Activated gamma-delta T cell (primary cell): ENCODE measurements at places on chromosomes 12 and 14.

- no peak for DNase-seq
These were observed 9.8 kb downstream of the VSIG10 start for GRCh38 chr12:118094039-118094438.

- DNase-seq = no peak
These were observed 186.6 kb upstream of the OR4E1 start for GRCh38 chr14:21860172-21860571.

- no peak for DNase-seq
These were observed 4.7 kb upstream of the MDM1 start for GRCh38 chr12:68336889-68337303.

- no peak for DNase-seq
These were observed 1027.6 kb downstream of the BCL11B start for GRCh38 chr14:98244162-98244948.

DNA sequence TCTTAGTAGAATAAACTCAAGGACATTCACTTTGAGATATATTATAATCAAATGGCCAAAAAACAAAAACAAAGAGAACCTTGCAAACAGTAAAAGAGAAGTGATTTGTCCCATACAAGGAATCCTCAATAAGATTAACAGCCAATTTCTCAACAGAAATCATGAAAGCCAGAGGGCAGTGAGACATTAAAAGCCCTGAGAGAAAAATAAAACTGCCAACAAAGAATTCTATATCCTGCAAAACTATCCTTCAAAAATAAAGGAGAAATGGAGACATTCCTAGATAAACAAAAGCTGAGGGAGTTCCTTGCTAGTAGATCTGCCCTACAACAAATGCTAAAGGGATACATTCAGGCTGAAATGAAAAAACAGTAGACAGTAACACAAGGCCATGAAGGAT, 78.1 kb downstream of the CMKLR1 start:
- DNase-seq = no peak

DNA sequence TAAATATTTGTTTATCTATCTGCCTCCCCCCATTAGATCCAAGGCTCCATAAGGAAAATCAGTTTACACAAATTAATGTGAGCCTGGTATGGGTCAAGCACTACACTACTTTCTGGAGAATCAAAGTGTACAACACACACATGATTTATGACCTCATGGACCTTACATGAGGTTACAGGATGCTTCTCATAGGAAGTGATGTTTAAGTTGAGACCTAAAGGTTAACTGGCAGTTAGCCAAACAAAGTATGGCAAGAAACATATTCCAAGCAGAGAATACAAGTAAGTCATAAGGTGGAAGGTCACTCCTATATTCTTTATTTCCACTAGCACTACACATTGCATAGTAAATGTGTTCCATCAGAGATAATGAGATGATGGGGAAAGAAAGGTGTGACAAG, 39.2 kb downstream of the OSBPL8 start:
- no peak for DNase-seq

DNA sequence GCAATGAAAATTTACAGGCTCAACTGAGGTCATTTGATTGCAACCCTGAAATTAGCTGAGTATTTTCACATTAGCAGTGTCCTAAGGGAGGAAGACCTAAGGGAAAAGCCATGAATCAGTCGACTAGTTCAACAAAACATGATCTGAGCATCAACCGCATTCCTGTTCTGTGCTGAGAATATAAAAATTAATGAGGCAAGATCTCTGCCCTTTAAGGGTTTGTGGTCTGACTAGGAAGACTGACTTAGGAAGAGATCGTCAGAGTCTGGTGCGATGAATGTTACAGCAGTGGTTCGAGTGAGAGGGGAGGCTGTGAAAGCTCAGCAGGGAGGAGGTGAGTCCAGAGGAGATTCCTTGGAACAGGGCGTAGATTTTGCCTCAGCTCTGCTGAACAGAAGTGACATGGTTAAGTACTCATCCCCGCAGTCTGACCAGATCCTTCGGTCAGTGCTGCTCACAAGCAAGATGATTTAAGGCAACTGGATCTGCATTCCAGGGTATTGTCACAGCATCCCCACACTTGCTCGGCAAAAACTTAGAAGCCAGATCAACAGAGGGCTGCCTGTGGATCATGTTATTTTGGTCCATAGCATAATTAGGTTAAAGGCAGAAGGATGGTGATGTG, 49.6 kb downstream of the BMAL2 start:
- DNase-seq = no peak
